CD4-positive, alpha-beta T cell treated with Interleukin-10 for 1 hour (primary cell): ENCODE measurements at places on chromosomes 5 and 9.

GRCh38 chr5:36631620-36632362 is 25.4 kb downstream of the SLC1A3 start:
- no peak for DNase-seq

- peak; percentile 21 for DNase-seq
Observed at GRCh38 chr5:56060276-56061110, 65.7 kb upstream of the IL6ST start.

- no peak for DNase-seq
Observed at GRCh38 chr9:14251154-14252071, 62.5 kb downstream of the NFIB start.

DNA sequence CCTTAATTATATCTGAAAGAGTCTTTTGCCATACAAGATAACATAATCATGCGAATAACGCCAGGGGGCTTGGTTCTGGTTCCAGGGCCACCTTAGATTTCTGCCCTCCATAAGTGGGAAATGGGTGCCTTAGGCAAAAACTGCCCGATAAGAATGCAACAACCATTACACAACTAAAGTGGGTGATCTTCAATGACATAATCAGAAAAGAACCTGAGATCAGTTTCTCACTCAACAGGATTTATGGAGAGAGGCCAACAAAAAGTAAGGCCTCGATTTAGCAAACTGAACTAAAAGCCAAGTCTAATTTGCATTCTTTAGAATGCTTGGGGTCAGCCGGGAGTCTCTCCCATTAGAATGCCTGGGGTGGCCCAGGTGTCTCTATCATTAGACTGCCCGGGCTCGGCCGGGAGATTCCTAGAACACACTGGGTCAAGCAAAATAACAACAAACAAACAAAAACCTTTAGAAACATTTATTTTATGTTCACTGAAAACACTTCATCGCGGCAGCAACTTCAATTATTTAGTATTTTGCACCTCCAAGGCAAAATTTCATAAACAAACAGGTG is 194.8 kb downstream of the AUH start:
- no peak for DNase-seq

DNA sequence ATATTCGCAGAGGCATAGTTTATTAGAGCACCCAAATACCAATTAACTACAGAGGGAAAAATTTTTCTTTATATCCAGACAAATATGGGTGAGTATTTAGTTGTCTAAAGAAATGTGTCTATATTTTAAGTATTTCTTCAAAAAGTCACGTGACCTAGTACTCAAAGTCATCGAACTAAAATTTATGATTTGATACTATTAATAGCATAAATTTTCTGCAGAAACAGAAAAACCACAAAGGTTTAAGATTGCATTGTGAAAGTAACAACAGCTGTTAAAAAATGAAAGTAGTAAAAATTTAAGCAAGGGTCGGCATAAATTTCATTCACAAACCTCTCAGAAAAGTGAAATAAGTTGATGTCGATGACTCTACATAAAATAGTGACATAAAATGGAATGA is 323.9 kb upstream of the RORB start:
- DNase-seq, result no peak

DNA sequence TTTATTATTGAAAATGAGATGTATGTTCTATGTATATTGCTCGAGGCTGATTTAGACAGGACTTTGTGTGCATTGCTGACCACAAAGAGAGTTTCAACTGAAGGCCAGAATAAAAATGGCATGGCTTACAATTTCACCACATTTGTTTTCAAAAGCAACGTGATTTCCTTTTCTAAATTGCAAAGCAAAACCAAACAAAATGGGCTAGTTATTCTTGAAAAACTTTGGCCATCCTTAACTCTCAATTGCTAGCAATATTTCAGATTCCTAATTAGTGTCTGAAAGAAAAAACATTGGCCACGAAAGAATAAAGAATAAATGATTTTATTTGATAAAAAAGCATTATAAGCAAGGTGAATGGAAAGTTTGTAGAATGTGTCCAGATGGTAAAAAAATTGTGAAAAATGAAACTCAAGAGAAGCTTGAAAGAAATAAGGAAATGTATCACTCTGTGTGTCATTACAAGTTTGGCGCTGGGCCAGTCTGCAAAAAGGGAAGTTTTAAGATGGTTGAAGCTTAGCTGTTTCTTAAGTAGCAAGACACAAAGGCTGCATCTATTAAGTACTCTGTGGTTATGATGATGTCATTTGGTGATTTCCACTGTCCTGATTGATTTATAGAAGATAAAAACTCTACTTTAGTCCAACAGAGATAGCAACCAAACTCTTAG is 89.2 kb upstream of the PRLR start:
- DNase-seq, result peak; percentile 24

DNA sequence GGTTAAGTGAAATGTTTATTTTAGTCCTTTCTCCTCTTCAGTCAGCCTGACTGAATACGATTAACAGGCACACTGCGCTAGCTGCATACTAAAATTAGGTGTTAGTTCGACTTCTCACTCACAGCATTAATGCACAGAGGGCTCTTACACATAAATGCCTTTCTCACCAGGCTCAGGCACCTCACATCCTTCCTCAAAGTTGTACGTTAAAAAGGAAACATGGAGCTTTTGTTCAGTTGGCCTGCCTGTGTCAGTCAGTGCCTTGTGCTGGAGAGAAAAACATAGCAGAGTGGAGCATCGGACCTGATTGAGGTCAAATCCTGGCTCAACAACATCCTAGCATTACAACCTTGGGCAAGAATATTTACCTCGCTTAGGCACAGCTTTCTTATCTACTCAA is 236.0 kb upstream of the ZNF462 start:
- DNase-seq, result no peak

DNA sequence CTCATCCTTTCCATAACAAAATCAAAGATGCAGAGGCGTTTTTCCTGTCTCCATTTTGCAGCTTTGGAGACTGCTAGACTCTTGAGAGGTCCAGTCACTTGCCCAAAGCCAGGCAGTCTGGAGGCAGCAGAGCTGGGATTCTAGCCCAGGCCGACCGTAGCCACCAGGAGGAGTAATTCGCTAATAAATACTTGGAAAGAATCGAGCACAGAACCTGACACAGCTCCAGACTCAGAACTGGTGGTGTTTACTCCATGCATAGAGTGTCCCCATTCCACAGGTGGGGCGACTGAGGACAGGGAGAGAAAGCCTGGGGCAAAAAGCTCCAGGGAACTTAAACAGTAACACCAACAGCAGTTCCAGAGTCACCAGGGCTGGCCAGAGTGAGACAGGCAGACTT is 10.7 kb upstream of the CERCAM start:
- no peak for DNase-seq

DNA sequence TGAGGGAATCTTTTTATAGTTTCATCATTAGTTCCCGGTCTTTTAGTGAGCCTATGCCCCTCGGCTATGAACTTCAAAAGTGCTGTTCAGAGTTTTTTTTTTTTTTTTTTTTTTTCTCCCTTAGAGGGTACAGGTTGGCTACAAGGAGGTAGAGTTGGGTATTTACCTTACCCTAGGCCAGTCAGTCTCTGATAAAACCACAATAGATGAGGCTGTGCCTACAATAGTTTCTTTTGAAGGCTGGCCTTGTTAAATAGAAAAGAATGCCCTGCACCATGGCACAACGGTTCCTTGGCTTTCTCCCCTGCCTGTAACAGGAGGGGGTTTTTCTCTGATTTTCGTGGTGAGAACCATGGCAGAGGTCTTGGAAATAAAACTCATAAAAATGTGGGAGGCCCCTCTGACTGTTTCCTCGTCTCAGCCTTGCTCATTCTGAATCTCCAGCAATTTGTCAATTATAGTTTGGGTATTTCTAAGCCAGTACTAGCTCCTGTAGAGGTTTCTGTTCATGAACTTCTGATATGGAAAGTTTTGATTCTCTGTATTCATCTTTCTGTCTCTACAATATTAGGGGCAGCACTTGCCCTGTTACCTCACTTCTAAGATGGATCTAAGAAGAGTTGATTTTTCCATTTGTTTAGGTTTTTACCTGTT is 152.0 kb downstream of the MTRR start:
- DNase-seq, result no peak

DNA sequence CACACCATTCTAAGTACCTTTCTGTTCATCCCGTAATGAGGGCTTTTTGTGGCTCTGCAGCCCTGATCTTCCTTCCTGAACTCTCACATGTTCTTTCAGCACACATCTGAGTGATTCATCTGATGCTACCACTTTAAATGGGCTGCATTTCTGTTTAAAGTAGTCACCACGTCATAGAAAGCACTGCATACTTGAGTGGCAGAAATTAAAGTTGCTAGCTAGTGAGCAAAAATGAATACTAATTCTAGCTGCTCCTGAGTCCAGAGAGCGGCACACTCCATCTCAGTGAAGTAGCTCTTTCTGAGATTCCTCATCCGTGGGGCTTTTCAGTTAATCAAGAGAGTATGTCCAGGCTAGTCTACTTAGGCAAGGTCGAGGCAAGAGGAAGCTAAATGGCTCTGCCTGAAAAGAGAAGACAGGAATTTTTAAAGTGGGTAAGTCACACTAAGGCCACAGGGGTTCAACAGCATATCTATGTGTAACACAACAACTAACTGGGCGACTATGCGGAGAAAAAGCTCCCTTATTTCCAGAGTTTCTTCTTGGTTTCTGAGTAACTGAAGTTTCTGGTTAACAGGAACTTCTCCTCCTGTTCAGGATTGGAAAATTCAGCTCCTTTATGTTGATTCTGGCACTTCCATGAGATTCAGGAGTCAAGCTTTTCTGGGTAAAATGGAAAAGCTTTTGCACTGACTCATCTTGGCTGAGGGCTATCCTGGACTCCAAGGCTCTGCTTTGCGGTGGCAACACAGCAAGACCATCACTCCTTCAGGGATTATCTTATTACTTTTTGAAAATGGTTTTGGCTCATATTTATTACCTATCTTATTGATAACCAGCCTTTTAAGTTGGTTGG is 109.5 kb downstream of the TAF11L14 start:
- no peak for DNase-seq

GRCh38 chr5:2135354-2135753 is 252.6 kb upstream of the IRX4 start:
- DNase-seq, result no peak

DNA sequence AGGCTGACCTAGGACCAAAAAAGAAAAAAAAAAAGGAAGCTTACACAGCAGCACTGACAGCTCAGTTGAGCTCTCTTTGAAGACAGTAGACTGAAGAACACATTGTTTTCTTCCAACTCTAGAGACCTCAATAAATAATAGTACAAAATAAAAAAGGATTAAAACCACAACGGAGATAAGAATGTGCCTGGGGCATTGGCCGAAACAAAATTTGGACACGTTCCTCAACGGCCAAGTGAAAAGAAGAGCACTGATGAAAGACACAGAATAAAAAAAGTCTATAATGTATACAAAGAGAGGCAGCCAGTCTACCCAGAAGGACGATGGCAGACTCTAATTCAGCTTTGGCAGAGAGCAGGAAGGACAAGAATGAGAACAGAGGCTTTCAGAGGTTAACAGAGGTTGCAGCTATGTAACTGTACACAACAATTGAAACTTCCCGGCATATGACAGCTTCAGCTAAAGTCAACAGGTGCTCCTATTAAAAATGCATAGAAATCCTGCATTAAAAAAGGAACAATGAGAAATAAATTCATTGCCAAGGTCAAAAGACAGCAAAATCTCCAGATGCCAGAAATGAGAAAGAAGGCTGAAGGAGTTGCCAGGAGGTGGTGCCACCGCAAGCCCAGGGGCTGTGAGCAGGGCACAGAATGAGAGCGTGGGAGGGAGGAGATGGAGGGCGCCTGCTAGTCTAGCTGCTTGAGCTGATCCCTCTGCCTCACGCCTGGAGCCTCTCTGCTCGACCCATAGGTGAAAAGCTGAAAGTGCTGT is 113.9 kb downstream of the DCP2 start:
- DNase-seq, result no peak

- DNase-seq, result no peak
Observed at GRCh38 chr9:115090486-115090885, 27.5 kb downstream of the TNC start.

DNA sequence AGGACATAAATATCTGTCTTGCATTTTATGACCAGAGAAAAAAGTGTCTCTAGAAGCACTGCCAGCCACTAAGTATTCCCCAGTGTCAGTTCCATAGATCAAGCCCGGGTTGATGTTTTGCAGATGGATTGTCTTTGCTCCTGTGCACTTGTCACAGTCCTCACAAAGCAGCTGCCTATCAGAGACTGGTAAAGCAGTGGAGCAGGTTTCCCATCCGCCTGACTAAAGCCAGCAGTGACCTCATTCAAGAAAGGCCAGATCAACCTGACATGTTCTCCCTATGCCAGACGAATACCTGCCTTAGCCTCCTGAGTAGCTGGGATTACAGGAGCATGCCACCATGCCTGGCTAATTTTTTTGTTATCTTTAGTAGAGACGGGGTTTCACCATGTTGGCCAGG is 26.8 kb upstream of the GARNL3 start:
- DNase-seq, result no peak

DNA sequence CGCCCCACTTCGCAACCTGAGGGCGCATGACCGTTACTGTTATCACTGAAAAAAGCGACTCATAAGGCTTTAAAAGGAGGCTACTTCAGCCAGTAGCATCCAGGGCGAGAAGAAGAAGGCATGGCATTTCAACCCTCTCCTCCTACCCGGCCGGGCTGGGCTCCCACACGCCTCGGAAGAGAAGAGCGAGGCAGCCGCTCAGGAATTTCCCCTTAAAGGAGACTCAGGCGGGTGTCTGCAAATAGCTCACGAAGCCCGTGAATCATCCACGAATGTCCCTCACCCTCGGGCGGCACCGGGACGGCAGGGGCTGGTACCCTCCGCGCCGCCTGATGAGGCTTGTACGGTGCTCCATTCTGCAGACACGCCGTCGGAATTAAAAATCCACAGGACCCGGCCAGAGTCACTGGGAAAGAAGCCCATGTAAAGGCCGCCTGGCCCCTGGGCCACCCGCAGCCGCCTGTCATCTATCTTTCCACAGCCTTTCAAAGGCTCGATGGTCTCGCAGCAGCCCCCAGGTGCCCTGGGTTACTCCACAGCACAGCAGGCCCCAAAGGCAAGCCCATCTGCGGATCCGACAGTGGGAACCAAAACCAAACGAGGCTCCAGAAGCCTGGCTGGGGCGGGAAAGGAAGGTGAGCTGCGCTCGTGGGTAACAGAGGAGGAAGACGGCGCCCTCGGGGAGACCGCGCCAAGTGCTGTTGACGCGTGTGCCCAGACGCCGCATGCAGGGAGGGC is 11.8 kb downstream of the SLC12A7 start:
- no peak for DNase-seq

- DNase-seq, result no peak
Observed at GRCh38 chr5:13643196-13643595, 301.3 kb downstream of the DNAH5 start.

DNA sequence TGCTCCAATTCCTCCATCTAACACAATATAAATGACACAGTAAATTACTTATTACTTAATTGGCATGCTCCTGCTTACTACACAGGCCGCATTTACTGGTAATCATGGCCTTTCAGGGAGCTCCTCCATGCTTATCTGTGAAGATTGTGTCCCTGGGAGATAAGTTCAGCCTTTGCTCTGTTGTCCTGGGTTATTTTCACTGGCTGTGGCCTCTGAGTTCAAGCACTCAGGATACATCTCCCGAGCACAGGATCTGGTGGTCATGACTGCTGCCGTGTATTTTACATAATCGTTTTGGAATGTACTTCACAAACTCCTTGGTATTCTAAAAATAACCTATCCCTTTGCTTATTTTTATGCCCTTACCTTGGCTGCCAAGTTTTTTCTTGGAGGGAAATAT is 215.7 kb downstream of the ICE1 start:
- no peak for DNase-seq
